ENCODE measurements at places on chromosomes 1 and 21.

DNA sequence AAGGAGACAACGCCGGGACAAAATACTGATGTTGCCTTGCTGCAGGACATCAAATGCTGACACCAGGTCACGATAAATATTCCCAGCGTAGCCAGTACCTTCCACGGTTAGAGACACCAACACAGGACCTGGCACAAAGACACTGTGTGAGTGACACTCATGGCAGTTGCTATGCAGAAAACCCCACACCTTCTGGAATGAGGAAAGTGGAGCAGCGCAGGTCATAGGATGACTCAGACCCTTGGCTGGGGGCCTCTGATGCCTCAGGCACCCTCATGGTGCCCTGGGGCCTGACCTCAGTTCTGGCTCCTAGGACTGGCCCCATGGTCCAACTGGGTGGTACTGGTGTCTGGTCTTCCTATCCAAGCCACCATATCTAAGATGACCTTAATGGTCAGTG lies 7.0 kb downstream of the DCST2 start:
- no peak for DNase-seq

DNA sequence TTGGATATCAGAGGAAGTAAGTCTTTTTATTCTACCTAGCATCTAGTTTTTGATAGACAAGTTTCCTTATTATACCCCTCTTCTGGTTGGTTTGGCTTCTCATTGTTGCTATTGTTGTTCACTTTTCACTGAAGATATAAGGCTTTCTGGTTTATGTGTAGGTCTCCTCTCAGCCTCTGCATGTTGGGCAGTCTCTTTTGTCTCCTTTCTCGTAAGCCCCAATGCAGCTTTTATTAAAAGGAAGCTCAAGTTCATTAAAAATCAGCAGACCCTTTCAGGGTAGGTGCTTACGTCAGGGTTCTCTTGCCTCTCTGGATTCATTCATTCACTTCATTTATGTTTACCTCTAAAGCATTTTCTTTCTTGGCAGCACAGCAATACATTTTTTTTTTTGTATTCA lies 4.8 kb upstream of the DHX9 start:
- no peak for DNase-seq

- no peak for DNase-seq
These were observed 872 bp downstream of the GPBP1L1 start for GRCh38 chr1:45685308-45686014.

- no peak for DNase-seq
These were observed 49.8 kb downstream of the ELK4 start for GRCh38 chr1:205582046-205582445.

GRCh38 chr1:227369102-227369760 lies 50.9 kb upstream of the CDC42BPA start:
- no peak for DNase-seq

- DNase-seq: peak; percentile 87
These were observed at the start of gene DDI2 for GRCh38 chr1:15617173-15618076. DDI2 (plus strand) TSS chr1:15617458; CDS start chr1:15617671, 213 bp downstream.

DNA sequence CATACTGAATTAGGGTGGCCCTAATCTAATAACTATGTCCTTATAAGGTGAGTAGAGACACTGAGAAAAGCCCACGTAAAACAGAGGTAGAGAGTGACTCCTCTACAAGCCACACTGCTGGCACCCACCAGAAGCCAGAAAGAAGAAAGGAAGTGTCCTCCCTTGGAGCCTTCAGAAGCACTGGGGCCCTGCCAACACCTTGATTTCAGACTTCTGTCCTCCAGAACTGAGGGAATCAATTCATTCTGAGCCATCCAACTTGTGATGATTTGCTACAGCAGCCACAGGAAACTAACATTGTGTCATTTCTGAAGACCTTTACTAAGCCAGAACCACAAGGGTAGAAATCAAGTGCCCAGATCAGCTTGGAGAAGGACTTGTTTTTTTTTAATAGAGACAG lies 15.0 kb downstream of the GNB1 start:
- no peak for DNase-seq

DNA sequence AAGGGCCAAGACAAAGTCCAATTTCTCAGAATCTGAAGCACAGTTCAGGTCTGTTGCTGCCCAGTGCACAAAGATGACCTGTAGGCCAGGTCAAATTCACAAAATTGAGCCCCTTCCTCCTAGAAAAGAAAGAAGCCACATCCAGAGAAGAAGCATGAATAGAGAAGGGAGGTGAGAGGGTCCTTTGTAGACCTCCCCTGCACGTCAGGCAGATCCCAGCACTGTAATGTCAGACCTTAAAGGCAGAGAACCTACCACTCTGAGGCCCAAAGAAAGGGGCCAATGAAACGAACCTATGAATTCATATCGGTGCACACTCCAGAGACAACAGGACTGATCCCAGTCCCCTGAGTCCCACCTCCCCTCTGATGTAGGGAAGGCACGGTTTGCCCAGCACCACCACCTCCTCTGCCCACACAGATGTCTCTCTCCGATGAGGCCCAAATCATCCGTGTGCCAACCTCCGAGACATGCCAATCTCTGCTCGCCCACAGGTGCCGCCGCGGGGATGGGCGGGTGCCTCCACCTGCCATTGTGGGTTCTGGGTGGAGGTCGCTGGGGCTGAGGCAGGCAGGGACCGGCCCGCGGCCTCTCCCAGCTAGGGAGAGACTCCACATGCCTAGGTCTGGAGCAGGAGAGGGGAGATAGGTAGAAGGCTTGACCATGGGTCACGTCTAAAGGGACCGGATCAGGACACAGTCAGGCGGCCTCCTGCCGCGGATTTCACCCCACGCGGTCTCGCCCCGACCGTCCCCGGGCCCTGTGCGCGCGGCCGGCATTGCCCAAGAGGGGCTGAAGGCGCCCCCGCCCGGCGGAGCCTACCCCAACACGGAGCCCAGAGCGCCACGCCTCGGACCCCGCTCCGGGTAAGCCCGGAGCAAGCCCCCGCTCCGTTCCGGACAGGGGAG lies 42.1 kb downstream of the RRAGC start:
- DNase-seq: no peak

DNA sequence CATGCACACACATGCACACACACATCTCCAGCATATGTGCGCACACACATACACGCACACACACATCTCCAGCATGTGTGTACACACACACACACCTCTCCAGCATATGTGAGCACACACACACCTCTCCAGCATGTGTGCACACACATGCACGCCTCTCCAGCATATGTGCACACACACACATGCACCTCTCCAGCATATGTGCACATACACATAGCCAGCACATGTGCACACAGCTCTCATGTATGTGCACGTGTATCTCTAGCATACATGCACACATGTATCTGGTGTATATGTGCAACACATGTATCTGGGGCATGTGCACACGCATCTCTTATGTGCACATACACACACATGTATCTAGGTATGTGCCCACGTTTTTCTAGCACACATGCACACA lies 57.9 kb downstream of the SLC19A1 start:
- no peak for DNase-seq

DNA sequence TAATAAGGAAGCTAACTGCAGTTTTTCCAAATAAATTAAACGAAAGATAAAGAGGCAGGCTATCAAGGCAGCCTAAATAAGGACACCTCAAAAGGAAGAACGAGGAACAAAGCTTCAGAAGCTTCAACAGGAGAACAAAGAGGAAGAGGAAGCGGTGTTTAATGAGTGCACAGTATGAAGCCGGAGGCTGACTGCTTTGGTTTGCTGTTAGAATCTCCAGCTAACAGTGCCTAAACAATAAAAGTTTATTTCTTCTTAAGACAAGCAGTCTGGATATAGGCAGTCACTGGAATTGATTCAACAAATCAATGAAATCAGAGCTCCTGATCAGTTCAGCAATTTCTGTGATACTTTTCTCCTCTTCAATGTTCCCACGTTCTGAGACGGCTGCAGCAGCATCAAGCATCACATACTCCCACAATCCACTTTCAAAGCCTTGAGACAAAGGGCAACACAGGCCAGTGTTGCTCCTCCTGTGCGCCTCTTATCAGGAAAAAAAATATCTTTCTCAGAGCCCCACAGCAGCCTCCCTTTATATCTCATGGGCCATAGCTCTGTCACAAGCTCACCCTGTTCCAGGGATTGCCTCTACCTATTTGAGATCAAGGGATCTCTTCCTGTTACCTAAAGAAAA lies 365.6 kb upstream of the ST6GALNAC5 start:
- no peak for DNase-seq

DNA sequence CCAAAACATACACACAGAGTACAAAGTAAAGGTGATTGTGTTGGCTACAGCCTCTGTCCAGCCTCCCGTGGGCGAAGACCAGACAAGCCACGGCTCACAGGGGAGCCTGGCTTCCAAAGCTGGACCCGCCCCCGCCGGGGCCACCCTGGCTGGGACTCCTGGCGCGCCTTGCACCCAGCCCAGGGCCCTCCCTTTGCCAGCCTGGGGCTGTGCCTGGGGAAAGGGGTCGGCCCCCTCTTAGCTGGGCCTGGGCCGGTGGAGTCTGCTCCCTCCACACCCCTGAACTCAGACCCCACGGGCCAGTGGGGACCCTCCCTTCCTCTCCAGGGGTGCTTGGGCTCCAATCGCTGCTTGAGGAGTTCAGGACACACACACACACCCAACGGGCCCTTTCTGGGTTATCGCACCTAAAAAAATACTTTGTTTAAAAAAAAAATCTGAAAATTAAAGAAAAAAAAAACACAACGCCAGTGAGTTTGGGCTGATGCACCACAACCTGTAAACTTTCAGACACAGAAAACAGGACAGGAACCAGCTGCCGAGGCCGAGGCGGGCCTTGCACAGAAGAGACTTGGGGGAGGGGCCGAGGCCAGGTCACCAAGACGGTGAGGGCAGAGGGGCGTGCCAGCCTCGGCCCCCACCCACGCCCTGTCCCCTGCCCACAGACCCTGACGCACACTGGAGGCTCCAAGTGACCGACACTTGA lies 56.3 kb downstream of the KCNAB2 start:
- DNase-seq: no peak

DNA sequence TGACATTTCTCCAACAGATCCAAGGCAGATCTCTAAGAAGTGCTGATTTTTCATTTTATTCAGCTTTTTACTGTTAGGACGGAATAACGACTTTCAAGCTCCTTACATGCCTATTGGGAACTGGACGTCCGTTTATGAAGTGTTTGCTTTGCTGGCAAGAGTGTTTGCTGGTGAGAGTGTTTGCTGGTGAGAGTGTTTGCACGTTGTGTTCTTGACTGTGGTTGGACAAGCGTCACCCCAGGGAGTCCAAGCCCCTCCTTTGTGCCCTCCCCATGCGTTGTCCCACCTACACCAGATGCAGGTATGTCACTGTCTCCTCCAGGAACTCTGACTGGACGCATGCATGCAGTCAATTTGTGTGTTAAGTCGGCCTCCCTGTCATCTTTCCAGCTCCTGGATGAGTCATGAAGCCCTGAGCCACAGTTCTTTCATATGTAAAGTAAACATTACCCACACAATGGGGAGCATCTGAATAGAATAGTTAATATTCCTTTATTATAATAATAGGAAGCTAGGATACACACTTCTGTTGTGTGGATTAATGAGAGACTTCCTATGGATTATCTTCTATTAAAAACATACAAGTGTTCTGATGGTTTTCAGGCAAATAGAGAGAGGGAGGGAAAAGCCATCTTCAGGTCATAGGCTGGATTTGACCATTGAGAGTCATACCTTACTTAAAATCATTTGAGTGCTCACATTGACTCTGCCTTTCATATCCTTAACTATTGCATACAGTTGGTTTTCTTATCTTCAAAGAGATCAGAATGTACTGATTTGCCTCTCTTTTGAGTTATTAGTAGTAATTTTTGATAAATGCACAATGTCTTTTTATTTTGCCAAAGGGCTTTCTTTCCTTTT lies 119.2 kb downstream of the GALNT2 start:
- DNase-seq: no peak

GRCh38 chr1:80929868-80930508 lies 870.7 kb upstream of the ADGRL2 start:
- DNase-seq: no peak

- DNase-seq: no peak
These were observed 1144.3 kb upstream of the NCAM2 start for GRCh38 chr21:19853709-19854575.

DNA sequence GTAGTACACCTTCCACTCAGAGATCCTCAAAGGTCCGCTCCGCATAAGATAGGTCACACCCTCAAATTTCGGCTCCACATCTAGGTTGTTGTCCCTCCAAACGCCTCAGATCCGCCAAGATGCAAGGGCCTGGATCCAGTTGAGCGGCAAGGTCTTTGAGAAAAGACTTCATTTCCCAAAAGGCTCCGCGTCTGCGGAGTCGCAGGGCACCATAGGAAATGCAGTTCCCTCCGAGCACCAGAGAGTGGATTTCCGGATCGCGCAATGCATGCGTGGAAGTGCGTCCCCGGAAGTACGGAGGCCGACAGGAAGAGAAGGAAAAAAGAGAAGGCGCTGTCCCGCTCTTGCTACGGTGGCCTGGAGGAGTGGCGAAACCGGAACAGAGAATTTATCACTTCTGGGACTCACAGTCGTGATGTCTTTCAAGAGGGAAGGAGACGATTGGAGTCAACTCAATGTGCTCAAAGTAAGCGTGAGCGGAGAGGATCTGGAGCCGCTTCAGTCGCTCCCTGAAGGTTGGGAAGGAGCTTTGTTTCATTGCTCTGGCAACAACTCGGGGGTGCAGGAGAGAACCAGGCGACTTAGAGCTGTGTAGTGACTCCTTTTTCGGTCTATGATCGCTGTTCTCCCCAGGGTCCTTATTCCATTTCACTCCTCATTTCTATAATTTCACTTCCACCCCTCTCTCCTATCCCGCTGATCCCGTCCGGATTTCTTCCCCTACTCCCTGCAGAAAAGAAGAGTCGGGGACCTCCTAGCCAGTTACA lies at the start of the genes LYSMD1 and SCNM1:
Gene LYSMD1 (minus strand): TSS at position 165 of the 767 bp plus-strand sequence. CDS start 644 bp downstream, outside the sequence.
Gene SCNM1 (plus strand): TSS at position 407 of the 767 bp plus-strand sequence. CDS start 9 bp downstream, at position 416.
- peak; percentile 90 for DNase-seq

- peak; percentile 67 for DNase-seq
These were observed at the start of gene NRIP1 for GRCh38 chr21:15064576-15065391. NRIP1 (minus strand) TSS chr21:15065000; CDS start chr21:14968192, 96,808 bp downstream.

- DNase-seq: no peak
These were observed 161.5 kb upstream of the ESRRG start for GRCh38 chr1:216884614-216885229.

- no peak for DNase-seq
These were observed 28.8 kb upstream of the PPP2R5A start for GRCh38 chr1:212256369-212256768.

- no peak for DNase-seq
These were observed 60.8 kb downstream of the PRKCZ start for GRCh38 chr1:2110738-2111673.

DNA sequence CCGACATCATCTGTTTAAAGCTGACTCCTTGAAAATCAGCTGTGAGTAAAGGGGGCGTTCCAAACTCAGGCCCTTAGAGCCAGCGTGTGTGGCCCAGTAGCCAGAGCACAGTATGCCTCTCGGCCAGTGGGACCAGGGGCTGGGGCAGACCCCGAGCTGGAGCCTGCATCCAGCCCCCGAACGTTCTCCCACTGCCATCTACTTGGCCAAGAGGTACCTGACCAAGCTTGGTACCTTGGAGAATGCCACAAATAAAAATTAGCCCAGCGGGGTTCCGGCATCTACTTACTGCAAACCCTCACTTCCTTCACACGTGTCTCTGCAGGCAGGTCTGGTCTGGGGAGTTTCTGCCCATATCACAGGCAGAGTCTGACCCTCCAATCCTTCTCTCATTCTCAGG lies 56.7 kb upstream of the COL6A2 start:
- no peak for DNase-seq

Measured in activated CD4-positive, alpha-beta T cell treated with anti-CD3 and anti-CD28 coated beads for 24 hours (primary cell).